ENCODE measurements at places on chromosomes 7 and 10.

- DNase-seq: no peak
These were observed 9.0 kb upstream of the POR start for GRCh38 chr7:75905785-75906604.

GRCh38 chr10:97464226-97464625 is 18.3 kb downstream of the ZDHHC16 start:
- no peak for DNase-seq

DNA sequence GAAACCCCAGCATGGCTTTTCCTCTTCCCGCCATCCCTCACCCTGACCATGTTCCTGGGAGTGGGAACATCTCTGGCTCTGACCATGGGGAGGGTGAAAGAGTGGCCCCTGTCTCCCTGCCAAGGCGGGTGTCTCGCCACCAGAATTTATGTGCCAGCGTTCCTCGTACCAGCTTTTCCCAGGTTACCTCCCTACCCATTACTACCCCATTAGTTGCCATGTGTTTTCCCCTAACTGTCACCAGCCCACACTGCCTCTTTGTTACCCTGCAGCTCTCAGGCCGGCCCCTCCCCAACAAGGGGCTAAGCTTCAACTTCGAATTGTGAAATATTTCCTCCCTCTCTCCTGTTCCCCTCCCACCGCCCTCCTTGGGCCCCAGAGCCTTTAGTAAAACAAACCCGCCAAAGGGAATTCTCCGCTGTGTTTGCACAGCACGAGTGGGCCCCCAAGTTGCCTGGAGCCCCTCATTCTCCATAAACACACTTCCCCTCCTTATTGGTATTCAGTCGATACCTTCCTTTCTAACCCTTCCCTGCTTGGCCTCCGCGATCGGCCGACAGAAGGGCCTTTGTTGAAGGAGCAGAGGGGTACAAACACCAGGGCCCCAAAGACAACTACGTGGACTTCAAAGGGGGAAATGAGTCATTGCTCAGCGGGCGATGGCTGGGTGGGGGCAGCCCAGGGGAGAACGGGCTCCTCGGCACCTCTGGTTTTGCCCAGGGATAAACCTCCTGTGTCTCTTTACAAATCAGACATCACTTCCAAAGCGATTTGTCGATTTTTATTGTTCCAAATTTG is 45.5 kb downstream of the SLIT1 start:
- DNase-seq: no peak

- DNase-seq: no peak
These were observed 7.0 kb downstream of the C10orf67 start for GRCh38 chr10:23337616-23338015.

DNA sequence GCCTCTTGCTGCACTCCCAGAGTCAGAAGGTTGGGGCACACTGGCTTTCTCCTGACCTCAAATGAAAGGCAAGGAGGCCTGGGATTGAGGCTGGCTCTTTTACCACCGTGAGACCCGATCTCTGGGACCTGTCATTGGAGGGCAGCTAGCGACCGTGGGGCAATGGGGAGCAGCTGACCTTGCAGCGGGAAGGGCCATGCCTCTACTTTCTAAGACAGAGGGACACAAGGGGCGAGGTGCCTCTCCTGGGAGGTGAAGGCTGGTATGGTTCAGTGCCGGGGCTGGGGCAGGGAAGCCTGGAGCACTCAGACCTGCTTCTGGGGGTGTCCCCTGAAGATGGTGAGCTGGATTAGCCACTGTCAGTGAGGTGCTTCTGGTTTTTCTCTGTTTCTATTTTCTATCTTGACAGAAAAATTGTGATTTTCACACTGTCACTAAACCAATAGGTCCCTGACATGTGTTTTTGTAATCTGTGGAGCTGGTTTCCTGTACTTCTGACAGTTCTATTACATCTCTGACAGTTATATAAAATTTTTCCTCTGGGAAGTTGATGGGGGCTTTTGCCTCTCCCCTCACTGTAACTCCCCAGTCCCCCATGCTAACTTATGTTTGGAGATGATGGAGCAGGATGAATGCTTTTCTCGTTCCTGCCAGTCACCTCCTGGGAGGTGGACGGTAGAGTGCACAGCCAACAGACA is 340.8 kb downstream of the RPS24 start:
- no peak for DNase-seq

- DNase-seq: no peak
These were observed 507.0 kb upstream of the KLF6 start for GRCh38 chr10:4291990-4292389.

- no peak for DNase-seq
These were observed 190.2 kb downstream of the TNS3 start for GRCh38 chr7:47391726-47392125.

All from activated T-cell treated with anti-CD3 and anti-CD28 coated beads, Interleukin-2, amount 50 U/mL, for 48 hours (primary cell).